ENCODE measurements at places on chromosomes 4 and X. TPM values are rescaled to one million over a fixed set of nuclear protein-coding genes. Genes with fewer than 3 reads are reported as not detected.

HAND2 gene
- total RNA-seq: not detected

FAM53A gene
- total RNA-seq: 2.8 TPM

FRMPD4 gene
- total RNA-seq: 0.27 TPM

FAM149A gene
- total RNA-seq: 7.5 TPM

NWD2 gene
- total RNA-seq: not detected

DNA sequence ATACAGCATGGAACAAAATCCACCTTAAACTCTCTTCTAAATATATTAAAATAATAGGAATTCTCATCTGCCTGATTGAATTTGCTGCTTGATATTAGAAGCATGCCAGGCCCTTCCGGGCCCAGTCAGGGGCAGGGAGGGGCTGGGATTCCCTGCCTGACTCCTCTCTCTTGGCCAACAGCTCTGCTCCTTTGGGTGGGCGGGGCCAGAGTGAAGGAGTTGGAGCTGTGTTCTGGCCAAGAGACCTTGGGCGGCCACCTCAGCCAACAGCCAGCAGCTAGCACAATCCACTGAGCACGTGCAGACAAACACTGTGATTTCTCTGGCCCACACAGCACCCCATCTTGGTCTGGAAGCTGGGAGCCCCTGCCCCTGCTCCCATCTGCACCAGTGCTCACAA lies 140.3 kb downstream of the PJA1 start:
- DNase-seq: no peak

DNA sequence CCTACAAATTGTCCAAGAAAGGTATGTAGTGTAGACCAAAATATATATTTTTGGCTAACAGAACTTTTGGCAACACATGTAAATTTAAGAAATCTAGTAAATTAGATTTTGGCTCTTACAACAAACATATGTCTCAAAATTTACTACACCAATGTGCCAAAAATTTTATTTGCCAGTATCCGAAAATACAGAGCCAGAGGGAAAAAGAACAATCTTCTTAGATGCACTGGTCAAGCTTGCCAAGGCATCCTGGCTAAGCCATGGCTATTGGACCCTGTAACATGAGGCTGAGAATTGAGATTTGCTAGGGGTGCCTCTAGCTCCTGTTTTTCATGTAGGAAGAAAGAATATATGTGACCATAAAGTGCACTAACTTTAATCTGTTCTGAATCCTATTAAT lies 91.8 kb downstream of the GABRG1 start:
- no peak for DNase-seq

GRCh38 chr4:57119054-57119651 lies 9.0 kb upstream of the IGFBP7 start:
- DNase-seq: no peak

FDCSP gene
- not detected for total RNA-seq

DNA sequence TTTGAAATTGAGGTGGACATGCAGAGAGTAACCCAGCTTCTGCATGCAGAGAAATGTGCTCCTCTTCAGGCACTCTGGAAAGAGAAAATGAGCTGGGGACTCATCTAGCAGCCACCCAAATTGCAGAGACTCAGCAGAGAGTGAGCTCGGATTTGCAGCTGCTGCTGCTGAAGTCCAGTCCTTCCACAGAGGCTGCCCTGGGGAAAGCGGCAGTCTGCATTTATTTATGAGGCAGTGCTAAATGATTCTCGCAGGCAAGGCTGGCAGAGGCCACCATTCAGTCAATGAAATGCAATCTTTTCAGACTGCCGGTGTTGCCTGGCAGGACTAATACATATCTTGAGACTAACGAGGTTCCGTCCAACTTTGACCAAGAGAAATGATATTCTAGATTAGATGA lies 404.8 kb downstream of the NLGN4X start:
- DNase-seq: no peak

AFP gene
- 9.9 TPM for total RNA-seq

DNA sequence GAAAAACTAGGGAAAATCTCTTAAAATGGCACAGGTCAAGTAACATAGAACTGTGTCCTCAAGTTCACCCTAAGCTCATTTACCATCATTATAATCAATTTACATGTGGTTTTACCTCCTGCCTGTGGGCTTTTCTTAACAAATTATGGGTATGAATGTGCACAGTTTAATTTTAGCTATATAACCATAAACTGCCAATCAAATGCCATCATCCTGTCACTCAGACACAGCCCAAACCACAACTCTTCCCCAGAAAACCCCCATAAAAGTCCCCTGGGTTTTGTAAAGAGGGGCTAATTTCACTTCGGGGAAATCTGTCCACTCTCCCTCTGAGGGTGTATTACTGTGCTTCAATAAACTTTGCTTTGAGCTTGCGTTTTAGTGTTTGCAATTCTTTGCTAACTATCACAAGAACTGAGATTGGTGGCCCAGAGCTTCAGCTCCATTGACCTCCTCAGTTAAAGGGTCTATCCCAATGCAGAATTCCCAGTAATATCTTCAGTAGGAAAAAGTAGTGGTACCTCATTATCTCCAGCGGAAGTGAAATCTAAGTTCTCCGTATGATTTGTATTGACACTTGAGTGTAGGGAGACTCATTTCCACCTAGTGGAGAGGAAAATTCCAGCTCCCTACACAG lies 394.6 kb downstream of the SPOCK3 start:
- DNase-seq: no peak

DNA sequence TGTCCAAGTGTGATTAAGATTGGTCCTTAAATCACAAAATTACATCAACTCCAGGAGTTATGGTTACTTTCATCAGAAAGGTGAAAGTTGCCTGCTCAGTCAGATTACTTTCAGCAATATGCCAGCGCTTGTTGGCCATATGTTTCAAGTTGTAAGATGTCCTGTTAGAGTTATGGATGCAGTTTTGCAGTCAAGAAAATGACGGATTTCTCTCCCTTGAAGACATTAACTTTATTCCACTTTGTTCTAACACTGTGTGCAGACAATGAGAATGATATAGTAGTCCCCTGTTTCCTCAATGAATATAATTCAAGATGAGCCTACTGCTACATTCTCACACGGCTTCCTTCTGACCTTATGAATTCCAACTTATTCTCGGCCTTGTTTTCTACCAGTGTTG lies 295.0 kb upstream of the ADGRL3 start:
- no peak for DNase-seq

CT45A1 gene
- total RNA-seq: not detected

GRCh38 chr4:165031436-165032211 lies at the start of gene TRIM60:
TRIM60 (plus strand) TSS chr4:165031999; CDS start chr4:165040073, 8,074 bp downstream.
- no peak for DNase-seq

ARX gene
- not detected for total RNA-seq

- no peak for DNase-seq
Observed at GRCh38 chr4:169438057-169438480, 167.3 kb upstream of the SH3RF1 start.

GRCh38 chr4:87838890-87839591 lies 6.3 kb downstream of the MEPE start:
- no peak for DNase-seq

Data from H1 (cell line).